ENCODE measurements at places on chromosomes 11 and 22.

DNA sequence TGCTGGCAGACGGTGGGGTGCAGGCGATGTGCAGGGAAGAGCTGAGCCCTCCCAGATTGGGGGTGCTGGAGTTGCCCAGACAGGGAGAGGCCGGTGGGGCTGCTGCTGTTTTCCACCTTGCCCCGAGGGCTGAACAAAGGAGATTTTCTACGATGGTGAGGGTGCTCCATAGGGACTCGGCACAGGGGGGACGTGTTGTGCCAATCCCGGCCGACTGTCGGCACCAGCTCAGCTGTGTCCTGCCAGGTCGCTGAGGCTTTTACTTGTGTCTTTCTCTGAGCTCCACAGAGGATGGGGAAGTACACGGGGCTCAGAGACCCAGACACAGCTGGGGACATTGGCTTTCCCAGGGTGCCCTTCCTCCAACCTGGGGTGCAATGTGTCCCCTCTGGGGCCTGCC lies 816.8 kb downstream of the BRD1 start:
- no peak for DNase-seq

GRCh38 chr11:199782-200181 lies 6.9 kb downstream of the SCGB1C1 start:
- DNase-seq: no peak

DNA sequence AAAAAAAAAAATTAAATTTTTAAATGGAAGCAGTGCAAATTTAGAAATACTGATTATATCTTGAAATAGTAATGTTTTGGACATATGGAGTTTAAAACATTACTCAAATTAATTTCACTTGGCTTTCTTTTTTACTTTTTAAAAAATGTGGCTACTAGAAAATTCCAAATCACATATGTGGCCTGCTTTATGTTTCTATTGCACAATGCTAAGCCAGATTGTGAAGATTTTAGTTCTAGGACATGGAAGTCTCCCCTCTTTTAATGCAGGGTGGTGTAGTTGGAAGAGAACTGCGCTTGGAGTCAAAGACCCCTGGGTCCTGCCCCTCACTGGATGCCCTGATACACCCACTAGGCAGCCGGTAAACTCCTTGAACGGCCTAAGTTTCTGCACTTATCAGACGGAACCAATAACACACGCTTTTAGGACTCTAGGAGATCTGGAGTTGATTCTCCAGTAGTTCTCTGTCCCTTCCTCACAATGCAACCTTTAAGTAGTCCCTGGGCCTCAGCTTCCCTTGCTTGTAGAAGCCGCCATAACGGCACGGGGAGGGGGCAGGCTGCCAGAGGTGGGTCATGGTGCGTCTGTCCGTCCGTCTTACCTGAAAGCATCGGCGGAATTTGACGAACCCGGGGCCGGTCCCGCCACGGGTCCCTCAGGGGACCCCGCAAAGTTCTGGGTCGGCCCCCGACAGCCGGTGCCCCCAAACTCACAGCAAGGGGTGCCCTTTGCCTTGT lies 505 bp downstream of the FAM227A start:
- peak; percentile 48 for DNase-seq

DNA sequence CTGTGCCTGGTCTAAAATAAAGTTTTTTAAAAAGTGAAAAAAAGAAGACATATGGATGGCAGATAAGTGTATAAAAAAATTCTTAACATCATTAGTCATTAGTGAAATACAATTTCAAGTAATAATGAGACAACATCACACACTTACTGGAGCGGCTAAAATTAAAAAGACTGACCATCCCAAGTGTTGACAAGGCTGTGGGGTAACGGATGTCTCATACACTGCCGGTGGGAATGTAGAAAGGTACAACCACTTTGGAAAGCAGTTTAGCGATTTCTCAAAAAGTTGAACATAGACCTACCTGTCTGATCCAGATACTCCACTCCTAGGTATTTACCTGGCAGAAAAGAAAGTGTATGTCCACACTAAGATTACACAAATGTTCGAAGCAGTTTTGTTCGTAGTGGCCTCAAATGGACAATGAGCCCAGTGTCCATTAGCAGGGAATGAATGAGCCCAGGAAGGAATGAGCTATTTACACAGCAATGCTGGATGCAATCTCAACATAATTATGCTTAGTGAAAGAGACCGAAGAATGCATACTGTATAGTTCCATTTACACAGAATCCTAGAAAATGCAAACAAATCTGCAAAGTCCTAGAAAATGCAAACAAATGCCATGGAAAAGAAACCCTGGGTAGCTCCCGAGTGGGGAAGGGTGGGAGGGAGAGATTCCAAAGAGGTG lies 6.7 kb upstream of the MUC2 start:
- no peak for DNase-seq

GRCh38 chr11:68411501-68411991 lies 49.0 kb upstream of the PPP6R3 start:
- DNase-seq: no peak

DNA sequence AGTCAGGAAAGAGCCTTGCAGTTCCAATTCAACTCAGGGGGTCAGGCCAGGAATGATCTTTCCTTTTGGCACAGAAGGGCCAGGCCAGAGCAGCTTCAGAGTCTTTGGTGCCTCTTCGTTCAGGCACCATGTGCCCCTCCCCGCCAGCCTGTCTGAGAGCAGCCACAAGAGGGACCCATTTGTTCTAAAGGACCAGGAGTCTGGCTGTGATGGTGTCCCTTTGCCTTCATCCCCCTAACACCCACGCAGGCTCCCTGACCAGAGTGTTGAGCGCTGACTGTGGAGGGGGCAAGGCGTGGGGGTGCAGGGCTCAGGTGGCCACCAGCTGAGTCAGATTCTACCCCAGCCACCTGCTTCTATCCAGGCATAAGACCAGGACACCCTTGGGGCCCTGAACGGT lies 156.4 kb downstream of the TTC17 start:
- DNase-seq: no peak

- peak; percentile 15 for DNase-seq
Measured at GRCh38 chr11:120929664-120930154, 94.2 kb upstream of the TBCEL start.

DNA sequence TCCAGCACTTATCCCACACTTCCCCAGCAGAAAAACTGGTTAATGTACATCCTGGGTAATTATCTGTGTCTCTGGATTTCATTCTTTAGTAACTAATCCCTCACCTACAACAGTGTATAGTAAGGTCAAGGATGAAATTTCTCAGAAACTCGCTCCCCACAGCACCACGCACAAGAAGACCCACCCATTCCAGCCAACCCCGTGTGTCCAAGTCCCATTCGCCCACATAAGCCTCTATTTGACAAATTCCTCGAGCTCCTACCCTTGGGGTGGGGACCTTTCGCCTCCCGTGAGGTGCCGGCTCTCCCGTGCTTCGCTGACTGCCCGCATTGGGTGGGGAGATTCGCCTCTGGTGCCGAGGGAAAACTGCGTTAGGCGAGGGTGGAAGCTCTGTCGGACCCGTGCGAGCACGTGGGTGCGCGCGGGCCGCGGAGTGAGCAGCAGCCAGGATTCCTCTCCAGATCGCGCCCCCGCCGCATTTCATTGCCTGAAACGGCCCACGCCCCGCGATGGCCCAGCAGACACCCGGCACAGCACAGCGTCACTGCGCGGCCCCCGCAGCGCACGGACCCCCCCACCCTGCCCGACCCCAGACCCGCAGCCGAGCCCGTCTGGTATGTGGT lies 866 bp downstream of the EXPH5 start:
- DNase-seq: no peak

GRCh38 chr11:110082899-110083298 lies 10.3 kb upstream of the ZC3H12C start:
- no peak for DNase-seq

DNA sequence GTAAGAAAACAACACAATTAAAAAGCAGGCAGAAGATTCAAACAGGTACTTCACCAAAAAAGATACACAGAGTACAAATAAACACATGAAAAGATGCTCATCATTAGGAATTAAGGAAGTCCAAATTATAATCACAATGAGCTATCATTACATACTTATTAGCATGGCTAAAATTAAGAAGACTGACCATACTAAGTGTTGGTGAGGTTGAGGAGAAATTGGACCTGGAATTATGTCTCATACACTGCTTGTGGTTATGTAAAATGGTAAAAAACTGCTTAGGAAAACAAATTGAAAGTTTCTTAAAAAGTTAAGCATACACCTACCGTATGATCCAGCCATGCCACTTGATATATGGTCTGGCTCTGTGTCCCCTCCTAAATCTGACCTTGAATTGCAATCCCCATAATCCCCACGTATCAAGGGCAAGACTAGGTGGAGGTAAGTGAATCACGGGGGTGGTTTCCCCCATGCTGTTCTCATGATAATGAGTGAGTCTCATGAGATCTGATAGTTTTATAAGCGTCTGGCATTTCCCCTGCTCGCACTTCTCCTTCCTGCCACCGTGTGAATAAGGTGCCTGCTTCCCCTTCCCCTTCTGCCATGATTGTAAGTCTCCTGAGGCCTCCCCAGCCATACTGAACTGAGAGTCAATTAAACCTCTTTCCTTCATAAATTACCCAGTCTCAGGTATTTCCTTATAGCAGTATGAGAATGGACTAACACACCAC lies 4.8 kb downstream of the SAAL1 start:
- no peak for DNase-seq

GRCh38 chr11:34175284-34176019 lies 70.0 kb downstream of the NAT10 start:
- DNase-seq: no peak

GRCh38 chr11:78313898-78314297 lies 103.7 kb downstream of the GAB2 start:
- DNase-seq: no peak

GRCh38 chr11:68282141-68282860 lies 10.5 kb upstream of the C11orf24 start:
- no peak for DNase-seq

- DNase-seq: no peak
Measured at GRCh38 chr11:32231909-32232493, 141.1 kb downstream of the RCN1 start.

- peak; percentile 87 for DNase-seq
Measured at GRCh38 chr11:93216511-93217101, 18.8 kb upstream of the SLC36A4 start.

DNA sequence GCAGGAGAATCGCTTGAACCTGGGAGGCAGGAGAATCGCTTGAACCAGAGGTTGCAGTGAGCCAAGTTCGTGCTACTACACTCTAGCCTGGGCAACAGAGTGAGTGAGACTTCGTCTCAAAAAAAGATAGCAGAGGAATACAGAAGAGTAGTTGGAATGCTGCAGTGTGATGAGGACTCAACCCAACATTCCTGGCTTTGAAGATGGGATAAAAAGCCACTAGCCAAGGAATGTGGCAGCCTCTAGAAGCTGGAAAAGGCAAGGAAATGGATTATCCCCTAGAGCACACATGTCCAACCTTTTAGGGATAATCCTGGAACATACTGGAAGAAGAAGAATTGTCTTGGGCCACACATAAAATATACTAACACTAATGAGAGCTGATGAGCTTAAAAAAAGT lies 13.9 kb downstream of the SLC25A17 start:
- DNase-seq: no peak

DNA sequence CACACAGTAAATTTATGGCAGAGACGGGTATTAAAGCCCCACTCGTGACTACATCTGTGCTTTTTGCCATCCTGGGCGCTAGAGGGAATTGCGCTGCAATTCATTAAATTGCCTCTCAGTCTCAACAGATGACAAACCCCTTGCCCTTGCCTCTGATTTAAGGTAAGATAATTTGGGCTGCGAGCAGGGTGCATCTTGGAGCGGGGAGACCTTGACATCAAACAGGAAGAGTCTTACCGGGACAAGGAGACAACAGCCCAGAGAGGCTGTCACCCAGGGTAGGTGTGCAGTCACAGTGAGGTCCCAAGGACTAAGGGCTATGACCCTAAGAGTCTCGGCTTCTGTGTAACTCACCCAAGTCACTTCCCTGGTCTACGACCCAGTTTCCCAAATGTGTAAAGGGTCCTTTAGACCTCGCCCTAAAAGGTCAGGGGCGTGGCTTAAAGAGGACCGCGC lies 449 bp upstream of the TOM1 start:
- no peak for DNase-seq

GRCh38 chr22:49289822-49290679 lies 537.6 kb downstream of the BRD1 start:
- no peak for DNase-seq

DNA sequence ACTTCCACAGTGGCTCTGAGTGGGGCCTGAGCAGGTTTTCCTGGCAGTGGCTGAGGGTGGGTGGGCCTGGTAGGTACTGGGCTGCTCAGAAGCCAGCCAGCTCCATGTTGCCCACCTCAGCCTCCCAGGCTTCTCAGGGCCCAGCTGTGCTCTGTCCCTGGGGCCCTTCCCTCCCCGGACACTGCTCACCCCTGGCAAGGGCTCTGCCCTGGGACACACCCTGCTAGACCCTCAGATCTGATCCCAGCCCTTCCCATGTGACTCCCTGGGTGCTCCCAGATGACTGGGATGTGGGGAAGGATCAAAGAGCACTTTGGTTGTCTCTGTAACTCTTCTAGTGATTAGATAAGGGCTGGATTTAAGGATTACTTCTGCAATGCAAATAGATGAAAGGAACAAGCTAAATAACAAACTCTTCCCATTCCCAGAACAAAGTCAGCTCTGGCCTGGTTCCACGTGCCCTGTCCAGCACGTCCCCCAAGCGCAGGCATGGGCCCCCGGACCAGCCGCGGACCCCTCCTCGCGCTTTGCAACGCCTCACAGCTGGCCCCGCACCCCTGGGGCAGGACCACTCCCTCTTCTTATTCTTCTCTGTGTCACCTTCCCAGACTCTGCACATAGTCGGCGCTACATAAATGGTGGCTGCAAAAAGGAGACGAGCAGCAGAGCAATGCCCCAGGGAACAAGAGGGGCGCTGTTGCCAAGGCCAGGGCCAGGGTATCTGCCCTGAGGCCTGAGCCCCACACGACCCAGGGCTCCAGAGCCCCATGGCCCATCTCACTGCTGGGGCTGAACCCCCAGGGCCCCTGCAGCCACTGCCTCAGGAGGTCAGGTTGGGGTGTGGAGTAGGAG lies 5.7 kb upstream of the KRTAP5-6 start:
- DNase-seq: no peak

- DNase-seq: no peak
Measured at GRCh38 chr11:16397390-16397789, 41.0 kb upstream of the SOX6 start.

- no peak for DNase-seq
Measured at GRCh38 chr11:20363149-20363499, 390 bp upstream of the HTATIP2 start.

- DNase-seq: no peak
Measured at GRCh38 chr11:76577226-76577920, 93.2 kb downstream of the LRRC32 start.

All from NCI-H187 (cell line).